Stimulated activated CD4-positive, alpha-beta T cell treated with anti-CD3 and anti-CD28 coated beads, Interleukin-12 subunit alpha, Interleukin-12 subunit beta, amount 100 ng/mL, for 48 hours (primary cell): ENCODE measurements at places on chromosomes 16 and 17.

DNA sequence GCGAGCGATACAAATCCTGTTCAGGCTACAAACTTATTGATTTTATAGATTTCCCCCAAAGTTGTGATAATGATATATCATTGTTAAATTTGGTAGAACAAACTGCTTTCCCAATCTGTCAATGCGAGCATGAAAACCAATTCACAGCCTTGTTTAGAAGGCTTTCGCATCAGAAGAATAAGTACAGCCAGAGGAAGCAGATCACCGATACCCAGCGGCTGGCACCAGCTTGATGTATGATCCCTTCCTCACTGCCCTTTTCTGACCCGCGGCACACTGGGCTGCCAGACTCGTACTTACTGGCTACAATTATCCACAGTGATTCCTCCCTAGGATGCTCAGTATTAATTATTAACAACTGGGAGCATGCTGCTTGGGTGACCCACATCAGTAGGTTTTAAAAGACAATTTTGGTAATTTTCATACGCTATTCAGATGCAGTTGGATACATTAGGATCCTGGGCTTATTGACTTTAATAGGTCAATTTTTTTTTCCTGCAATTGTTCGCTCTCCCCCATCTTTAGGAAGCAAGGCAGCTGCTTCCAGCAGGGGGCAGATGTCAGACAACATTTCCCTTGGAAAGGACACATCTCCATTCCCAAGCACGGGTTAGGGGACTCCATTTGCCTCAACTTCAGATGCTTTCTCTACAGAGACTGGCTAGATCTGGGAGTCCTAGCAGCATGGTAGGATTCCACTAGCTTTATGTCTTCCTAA, 582.7 kb upstream of the PSMD7 start:
- no peak for DNase-seq

GRCh38 chr17:61285526-61286320, 113.9 kb upstream of the TBX2 start:
- no peak for DNase-seq

DNA sequence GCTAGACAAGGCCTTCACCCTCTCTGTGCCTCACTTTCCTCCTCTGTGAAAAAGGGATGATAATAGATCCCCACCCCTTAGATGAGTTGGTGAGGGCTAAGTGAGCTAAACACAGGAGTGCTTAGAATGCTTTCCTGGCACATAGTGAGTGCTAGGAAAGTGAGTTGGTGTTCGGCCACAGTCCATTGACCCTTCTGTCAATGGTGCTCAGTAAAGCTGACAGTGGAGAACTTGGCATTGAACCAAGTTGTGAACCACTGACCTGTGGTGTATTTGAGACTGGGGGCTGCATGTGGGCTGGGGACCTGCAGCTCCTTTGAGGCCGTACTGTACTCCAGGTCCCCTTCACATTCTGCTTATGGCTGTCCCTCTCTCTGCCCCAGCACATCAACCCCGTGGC, 4.8 kb downstream of the PLK1 start:
- DNase-seq, result no peak

DNA sequence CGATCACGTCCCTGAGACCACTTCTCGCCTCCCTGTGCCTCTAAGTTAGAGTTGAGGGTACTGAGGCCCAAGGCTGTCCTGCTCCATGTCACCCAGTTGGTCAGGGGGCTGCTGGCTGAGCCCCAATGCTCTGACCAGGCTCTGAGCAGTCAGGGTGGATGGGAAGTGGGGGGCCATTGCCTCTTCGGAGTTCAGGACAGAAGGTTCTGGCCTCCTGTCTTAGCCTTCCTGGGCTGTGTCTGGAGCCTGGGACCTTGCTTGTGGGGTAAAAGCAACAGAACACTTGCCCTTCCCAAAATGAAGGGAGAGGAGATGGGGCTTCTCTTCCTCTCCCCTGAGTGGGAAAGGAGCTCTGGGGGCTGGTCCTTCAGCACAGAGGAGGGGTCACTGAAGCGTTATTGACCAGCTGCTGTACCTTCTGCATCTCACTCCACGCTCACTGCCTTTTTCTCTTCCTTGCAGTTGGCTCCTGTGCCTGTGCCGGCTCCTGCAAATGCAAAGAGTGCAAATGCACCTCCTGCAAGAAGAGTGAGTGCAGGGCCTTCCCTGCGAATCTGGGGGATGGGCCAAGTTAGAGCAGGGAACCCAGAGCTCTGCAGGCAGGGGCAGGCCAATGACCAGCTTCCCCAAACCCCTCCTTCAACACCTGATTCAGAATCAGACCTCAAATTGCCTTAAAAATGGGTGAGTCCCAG, 580 bp downstream of the MT1X start:
- DNase-seq, result no peak

DNA sequence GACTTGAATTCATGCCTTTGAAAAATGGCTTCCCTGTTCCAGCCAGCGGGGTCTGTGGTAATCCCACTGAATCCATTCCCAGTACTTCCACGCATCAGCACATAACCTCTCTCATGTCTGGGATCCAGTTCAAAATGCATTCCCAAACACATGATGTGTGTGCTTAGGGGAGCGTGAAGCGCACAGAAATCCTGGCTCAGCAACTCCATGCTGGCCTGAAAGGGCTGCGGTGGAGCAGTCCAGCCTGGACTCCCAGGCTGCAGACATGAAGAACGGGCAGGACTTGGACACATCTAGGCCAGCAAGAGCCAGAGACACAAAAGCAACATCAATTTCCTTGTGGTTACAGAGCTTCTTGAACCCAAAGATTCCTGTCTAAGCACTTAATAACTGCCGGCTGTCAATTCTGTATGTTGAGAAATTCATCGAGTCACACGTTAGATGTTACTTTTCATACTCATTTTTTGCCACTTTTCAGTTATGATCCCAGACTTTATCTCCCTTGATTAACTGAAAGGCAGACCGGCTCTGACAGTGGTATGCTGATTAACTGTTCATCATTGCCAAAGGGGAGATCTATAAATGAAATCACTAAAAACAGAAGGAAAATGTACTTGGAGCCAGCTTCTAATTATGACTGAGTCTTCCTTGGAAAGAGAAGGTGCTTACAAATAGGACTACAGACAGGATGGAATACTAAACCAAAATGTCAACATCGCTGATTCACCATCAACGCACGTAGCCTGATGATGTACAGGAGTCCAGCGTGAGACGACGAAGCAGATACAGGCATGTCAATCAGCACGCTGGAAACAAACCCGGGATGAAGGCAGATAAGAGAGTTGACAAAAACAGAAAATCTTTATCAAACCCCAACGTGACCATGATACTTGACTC, 23.0 kb downstream of the NSMCE1 start:
- peak; percentile 57 for DNase-seq

DNA sequence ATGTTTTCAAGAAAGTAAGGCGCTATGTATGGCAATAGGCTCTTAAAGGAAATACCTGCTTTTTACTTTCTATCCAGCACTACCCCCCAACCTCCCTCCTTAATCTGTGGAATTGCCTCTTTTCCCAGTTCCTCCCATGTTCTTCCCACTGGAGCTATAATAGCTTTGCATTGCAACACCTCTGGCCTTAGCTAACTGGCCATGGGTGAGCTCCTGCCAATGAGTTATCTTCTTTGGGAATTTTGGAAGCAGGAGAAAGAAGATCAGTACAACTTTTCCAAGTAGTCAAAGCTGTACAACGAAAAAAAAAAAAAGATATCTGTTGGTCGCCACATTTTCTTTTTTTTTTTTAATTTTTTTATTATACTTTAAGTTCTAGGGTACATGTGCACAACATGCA, 398.0 kb downstream of the NPIPA8 start:
- DNase-seq, result no peak

DNA sequence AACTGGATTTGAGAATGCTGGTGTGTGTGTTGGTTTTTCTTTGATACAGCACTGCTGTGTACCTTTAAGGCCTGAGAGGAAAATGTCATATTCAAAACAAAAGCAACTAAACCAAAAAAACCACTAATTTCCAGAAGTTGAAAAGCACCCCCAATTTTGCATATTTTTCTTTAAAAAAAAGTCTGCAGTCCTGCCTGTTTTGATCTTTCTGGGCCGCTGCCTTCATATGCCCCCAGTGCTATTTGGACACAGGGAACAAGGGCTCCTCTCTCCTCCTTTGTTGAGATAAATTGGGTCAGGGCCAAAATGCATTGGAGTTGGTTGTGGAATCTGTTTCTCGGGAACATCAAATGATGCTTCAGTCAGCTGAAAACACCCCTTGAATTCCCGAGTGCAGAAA, 26.9 kb downstream of the GPT2 start:
- no peak for DNase-seq

DNA sequence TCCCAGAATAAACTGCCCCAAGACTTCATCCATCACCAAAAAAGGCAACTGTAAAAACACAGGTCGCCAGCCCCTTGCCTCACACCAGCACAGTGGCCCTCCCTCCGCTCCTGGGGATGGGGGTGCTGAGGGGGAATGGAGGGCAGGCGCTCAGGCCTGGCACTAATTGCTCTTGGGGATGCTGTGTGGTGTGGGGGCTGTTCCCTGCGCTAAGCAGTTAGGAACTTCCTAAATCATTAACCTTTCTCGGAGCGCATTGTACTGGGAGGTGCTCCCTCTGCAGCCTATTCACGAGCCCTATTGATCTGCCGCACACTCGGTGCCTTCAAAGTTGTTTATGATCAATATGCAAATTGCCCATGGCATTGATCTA, 199.9 kb downstream of the ZFHX3 start:
- no peak for DNase-seq

DNA sequence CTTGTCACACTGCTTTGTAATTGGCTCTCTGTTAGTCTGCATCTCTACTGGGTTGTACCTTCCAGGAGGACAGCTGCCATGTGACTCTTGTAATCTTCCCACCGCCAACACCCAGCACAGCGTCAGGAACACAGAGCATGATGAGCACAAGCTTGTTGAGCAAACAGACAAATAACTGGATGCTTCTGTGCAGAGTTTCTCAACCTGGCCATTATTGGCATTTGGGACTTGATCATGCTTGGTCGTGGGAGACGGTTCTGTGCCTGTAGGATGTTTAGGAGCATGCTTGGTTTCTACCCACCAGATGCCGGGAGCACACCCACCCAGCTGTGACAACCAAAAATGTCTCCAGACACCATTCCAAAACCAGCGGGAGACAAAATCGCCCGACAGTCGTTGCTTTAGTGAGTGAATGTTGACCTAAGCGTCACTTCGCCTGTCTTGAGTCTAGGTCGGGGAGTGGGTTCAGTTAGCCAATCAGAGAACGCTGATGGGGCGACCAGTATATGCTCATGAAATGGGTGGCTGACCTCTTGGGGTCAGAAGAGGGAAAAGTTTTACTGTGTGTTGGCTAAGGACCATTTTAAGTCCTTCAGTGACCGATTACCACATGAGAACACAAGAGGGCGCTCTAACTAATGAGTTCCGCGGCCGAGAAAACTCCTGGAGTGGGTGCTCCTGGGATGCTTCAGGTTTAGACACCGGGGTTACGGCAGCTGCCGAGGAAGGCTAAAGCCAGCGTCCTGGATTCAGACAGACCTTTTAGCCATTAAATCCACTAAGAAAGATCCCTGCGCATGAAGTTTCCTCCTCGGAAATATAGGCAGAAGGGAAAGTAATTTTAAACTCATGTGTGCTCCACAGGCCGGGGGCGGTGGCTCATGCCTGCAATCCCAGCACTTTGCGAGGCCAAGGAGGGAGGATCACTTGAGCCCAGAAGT, 57.8 kb upstream of the TEX2 start:
- peak; percentile 65 for DNase-seq

GRCh38 chr17:7590743-7591142, 849 bp upstream of the SOX15 start:
- DNase-seq, result no peak

GRCh38 chr17:69057280-69057679, 3.4 kb downstream of the ABCA9 start:
- no peak for DNase-seq

GRCh38 chr17:81858967-81859905, 1.1 kb downstream of the P4HB start:
- DNase-seq, result no peak

- DNase-seq, result no peak
These were observed 37.4 kb upstream of the COQ7 start for GRCh38 chr16:19029980-19030379.

GRCh38 chr17:19756546-19756945, 8.4 kb upstream of the ALDH3A1 start:
- DNase-seq, result no peak

- no peak for DNase-seq
These were observed 658 bp downstream of the CACNG4 start for GRCh38 chr17:66964930-66965800.

DNA sequence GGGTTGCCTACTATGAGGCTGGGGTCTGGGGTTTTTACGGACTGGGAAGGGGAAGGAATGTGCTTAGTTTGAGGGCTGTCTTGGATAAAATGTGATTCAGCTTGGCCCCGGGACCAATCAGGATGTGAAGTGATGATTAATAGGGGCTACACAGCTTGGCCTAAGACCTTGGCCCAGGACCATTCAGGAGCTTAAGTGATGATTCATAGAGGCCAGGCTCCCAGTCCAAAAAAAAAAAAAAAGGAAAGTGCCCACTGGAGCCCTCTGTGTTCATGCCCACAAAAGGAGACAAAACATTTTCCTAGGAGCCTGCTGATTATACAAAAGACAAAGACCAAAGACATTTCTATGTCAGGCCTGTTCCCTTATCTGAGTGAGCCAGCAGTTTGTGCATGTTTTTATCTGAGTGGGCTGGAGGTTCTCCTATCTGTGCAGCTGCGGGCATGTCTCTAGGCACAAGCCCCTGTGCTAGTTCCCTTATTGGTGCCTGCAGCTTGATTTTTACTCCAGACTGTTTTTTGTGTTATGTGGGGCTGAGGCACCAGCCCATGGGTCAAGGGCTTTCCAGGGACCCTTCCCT, 898.2 kb upstream of the GOT2 start:
- DNase-seq, result no peak

- peak; percentile 54 for DNase-seq
These were observed 21.0 kb downstream of the SLC7A6OS start for GRCh38 chr16:68289621-68290329.

GRCh38 chr16:79843631-79844043, 243.1 kb upstream of the MAF start:
- no peak for DNase-seq

- no peak for DNase-seq
These were observed 19.5 kb downstream of the MRM3 start for GRCh38 chr17:801660-802059.

- no peak for DNase-seq
These were observed 199.4 kb downstream of the PHKB start for GRCh38 chr16:47660540-47660939.

DNA sequence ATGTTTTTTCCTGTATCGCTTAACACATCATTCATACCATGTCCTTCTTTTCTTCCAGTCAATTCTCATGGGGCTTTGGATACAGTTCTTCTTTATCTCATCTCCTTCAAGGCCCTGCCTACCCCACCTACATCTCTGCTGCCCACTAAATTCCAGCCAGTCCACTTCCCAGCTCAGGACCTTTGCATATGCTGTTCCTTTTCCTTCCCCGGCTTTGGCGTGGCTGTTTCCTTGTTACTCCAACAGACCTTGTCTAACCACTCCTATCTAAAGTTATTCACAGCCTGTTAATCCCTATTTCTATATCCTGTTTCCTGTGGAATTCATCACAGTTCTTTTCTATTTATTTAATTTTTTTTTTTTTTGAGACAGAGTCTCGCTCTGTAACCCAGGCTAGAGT, 6.6 kb upstream of the STAT3 start:
- no peak for DNase-seq

GRCh38 chr17:82598256-82599119, 49.8 kb downstream of the WDR45B start:
- DNase-seq, result no peak
